WERI-Rb-1 (cell line): ENCODE measurements at places on chromosomes 3 and 15.

DNA sequence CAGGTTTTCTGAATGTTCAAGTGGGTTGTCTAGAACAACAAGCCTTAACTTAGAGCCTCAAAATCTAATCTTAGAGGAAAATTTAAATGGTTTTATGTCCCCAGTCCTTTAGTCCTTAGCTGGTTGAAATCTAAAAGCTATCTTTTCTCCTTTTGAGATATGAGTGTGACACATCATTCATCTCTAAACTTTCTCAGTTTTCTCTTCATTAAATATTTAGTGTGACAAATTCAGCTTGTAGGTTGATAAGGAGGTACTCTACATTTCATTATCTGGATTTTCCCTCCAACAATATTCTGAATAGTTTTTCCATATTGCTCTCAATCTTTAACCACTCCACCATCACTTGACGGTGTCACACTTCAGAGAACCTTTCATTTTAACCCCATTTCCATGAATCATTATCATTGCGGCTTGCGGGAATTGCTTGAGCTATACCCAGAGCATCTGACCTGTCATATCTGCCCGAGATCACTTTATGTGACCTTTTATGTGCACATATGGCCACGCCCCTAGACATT is 16.1 kb upstream of the ATP8B4 start:
- DNase-seq = no peak

GRCh38 chr15:91478717-91479191 is 374.8 kb upstream of the SLCO3A1 start:
- no peak for DNase-seq

GRCh38 chr15:68679961-68680371 is 101.2 kb downstream of the CORO2B start:
- no peak for DNase-seq

GRCh38 chr15:75720787-75721479 is 8.3 kb upstream of the CSPG4 start:
- peak; percentile 90 for DNase-seq

DNA sequence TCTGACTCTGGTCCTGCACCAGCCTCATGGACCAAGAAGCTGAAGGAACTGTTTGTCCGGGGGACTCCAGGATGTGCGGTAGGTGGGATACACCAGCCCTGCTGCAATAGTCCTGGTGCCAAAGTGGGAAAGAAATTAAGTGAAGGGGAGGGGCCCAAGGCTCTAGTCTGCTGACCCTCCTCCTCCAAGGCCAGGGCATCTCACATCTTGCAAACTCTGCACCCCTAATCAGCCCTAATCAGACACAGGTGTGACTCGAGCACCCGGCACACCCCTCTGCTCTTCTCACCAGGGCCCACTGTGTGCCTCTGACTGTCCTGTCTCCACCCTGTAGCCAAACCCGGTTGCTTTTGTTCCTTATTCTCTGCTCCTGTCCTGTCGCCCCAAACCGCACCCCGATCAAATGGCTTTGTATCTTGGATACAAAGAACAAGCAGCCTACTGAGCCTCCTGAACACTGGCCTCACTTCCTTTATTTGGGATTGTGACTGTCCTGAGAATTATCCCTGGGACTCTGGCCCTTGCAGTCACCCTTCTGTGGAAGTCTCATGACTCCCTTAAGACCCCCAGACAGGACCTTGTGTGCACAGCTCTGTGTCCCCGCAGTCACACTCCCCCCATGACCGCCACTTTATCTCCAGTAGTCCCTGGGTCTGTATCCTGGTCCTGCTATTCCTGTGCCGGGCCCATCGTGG is 26.7 kb upstream of the SLC41A3 start:
- no peak for DNase-seq

- DNase-seq = peak; percentile 46
Observed at GRCh38 chr15:89888214-89888804, 5.5 kb downstream of the AP3S2 start.

- DNase-seq = no peak
Observed at GRCh38 chr3:115657168-115657567, 33.9 kb downstream of the GAP43 start.

DNA sequence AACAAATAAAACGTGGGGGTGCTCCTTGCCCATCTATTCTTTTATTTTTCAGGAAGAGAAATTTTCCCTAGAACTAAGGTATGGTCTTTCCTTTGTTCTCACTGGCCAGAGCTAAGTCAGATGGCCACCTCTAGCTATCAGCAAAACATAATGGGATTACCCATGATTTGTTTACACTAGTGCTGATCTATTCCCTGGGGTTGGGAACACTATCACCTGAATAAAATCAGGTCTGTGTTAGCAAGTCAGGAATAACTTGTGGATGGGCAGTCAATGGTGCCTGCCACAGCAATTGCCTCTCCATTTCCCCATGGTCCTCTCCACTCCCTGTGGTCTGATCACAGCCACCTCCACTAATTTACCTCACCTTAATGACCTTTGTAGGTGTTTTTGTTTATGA is 181.7 kb upstream of the CADPS start:
- no peak for DNase-seq

DNA sequence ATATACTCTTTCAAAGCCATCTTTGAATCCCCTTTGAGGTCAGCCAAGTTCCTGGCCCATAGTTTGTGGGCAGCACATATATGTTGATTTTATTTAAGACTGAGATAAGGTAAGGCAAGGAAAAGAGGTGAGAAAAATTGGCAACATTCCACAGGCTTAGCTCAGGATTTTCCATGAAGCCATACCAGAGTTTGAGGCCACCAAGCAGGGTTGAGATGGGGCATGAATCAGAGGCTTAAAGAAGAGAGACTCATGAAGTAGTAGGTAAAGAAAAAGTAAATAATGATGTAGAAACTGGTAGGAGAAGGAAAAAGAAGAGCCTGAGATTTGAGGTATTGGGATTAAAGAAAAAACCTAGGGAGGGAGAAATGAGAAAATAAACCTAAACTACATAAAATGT is 89.2 kb downstream of the MYO5A start:
- DNase-seq = no peak

GRCh38 chr15:79987569-79987955 is 16.6 kb upstream of the BCL2A1 start:
- DNase-seq = no peak

GRCh38 chr3:36367912-36368573 is 12.3 kb upstream of the STAC start:
- no peak for DNase-seq

GRCh38 chr15:65377105-65377975 is 462 bp downstream of the IGDCC3 start:
- peak; percentile 34 for DNase-seq

DNA sequence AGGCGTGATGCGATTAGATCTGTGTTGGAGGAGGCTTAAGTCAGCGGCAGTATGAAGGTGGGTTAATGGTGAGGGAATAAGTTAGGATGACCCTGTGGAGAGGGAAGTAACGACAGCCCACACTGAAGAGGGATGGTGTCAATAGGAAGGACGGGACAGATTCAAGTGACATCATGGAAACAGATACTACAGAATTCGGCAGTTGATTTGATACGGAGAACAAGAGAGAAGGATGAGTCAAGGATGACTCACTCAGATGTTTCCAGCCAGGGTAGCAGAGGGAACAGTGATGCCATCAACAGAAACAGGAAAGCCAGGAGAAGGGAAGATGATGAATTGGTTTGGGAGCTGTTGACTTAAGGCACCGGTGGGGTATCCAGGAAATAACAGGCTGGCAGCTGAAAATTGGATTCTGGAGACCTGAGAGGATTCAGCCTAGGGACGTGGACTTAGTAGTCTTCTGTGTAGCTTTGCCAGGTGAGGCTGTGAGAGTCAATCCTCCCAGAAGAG is 38.0 kb downstream of the SHC4 start:
- DNase-seq = no peak

DNA sequence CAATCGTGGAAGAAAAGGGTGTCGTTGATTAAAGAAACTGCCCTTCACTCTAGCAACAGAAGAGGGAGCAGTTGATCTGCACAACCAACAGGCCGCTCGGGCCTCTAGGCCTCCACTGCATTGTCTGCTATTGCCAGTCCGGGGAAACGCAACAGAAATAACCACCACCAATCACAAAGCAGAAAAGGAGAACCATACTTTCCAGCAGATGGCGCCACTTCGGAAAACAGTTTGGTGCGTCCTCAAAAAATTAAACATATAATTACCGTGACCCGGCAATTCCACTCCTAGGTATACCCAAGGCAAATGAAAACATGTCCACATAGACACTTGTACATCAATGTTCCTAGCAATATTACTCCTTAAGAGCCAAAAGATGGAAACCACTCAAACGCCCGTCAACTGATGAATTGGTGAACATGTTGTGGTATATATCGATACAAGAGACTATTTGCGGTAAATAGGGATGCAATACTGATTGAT is 154.1 kb downstream of the TJP1 start:
- DNase-seq = peak; percentile 89

GRCh38 chr15:70610541-70610940 is 152.8 kb downstream of the UACA start:
- DNase-seq = no peak

DNA sequence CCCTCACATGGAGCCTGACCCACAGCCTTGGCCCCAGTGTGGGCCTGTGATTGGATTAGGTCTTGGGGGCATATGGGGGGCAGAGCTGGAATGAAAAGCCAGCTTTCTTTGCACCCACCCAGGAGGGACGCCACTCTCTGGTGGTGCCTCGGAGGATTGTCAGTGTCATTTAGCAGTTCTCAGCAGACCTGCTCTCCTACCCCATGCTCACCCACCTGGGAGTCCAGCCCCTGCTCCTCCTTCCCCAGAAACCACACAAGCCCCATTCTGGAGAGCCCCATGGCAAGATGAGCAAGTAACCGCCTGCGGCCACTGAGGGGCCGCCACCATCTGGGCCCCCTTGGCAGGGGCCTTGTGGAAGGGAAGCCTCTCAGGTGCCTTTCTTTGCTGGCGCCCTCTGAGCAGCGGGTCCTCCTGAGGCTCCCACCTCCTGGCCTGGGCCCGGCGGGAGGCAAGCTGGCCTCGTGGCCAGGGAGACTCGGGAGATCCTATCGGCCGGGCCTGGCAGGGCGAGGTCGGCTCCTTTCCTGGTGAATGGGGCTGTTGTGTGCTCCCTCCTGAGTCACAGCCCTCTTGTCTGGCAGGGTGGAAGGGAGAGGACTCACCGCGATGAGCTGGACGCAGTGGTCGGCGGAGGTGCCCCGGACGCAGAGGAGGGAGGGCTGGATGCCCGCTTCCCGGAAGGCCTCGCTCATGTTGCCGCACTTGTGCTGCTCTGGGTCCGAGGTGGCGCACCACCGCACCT is 2.3 kb downstream of the MELTF start:
- DNase-seq = no peak

DNA sequence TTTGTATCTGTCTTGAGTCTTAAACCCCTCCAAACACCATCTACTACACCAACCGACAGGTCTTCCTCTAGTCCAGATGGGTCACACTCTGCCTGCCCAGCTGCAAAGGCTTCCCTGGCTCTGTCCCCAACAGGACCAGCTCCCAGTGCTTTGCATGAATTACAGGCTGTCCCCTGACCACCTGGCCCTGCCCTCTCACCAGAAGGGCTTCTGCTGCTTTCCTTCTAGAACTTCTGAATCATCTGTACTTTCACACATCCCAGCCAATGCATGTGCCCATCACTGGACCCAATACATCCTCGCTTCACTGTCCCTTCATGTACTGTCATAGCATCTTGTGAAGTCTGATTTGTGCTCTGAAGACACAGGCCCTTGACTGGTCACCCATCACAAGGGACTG is 53.6 kb downstream of the HOMER2 start:
- no peak for DNase-seq
